ENCODE measurements at places on chromosomes 5 and 9. TPM values are rescaled to one million over a fixed set of nuclear protein-coding genes. Genes with fewer than 3 reads are reported as not detected.

- no peak for DNase-seq
Observed at GRCh38 chr9:122991370-122991830, 42.1 kb upstream of the GPR21 start.

DNA sequence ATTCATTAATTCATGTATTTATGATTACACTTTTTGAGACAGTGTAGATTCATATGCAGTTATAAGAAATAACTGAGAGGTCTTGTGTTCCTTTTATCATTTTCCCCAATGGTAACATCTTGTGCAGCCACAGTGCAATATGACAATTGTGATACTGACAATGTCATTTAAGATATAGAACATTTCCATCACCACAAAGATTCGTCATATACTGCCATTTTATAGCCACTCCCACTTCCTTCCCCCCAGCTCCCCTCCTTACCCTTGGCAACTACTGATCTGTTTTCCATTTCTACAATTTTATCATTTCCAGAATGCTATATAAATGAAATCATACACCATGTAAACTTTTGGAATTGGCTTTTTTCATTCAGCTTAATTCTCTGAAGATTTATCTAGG lies 53.8 kb downstream of the NR2F1 start:
- no peak for DNase-seq

GRCh38 chr5:9058666-9059065 lies 487.2 kb downstream of the SEMA5A start:
- no peak for DNase-seq

GRCh38 chr5:21615195-21615765 lies 1237.9 kb downstream of the CDH12 start:
- DNase-seq = no peak

- no peak for DNase-seq
Observed at GRCh38 chr9:85914108-85914507, 26.8 kb upstream of the NAA35 start.

DNA sequence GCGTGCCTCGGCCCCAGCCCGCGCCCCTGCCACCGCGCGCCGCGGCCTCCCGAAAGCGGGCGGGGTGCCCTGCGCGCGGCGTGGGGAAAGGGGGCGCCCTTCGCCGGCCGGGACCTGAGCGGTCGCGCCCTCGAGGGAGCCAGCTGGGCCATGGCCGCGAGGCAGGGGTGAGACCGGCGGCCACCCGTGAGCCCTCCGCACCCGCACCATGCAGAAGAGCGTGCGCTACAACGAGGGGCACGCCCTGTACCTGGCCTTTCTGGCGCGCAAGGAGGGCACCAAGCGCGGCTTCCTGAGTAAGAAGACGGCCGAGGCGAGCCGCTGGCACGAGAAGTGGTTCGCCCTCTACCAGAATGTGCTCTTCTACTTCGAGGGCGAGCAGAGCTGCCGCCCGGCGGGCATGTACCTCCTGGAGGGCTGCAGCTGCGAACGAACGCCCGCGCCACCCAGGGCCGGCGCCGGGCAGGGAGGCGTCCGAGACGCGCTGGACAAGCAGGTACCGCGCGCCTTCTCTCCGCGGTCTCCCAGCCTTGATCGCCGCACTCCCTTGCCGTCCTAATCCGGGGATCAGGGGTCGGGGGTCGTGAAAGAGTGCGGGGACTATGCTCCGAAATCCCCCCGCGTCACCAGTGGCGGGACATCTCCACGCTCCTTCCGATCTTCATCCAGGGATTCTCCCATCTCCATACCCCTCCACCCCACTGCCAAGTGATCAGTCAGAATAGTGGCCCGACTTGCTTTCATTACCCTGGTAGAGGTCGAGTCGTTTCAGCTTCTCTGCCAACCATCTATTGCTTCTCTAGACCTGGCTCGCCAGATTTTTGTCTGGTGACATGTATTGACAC lies 590 bp downstream of the RASGRF2 start:
- peak; percentile 48 for DNase-seq

GPSM1 gene
- 50.3 TPM for total RNA-seq

DNA sequence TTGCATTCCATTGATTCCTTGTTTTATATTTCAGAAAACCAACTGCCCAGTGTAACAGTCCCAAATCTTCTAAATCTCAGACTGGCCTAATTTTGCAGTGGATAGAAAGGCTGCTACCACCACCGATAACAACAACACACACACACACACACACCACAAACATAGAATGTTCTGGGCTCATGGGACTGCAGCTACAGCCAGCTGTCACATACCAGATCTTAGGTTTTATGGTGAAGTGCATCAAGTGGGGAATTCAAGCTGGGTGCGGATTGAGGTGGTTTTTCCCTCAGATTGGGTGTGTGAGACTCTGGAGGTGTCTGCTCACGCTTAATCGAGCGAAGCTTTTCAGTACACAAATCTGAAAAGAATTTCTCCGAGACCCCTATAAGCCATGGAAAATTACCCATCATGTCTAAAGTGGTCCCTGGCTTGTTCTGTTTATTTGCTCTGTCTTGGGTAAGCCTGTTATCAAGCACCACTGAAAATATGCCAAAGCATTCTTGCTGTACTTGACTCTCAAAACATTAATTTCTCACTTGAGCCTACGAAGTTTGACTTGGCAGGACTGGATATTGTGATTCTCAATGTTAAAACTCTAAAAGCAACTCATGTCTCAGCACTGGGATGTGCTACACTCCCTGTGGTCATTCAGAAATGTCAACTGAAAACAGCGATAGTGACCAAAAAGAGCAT lies 71.1 kb downstream of the ALDH7A1 start:
- DNase-seq = no peak

ISL1 gene
- not detected for total RNA-seq

CDO1 gene
- 9.2 TPM for total RNA-seq

DNA sequence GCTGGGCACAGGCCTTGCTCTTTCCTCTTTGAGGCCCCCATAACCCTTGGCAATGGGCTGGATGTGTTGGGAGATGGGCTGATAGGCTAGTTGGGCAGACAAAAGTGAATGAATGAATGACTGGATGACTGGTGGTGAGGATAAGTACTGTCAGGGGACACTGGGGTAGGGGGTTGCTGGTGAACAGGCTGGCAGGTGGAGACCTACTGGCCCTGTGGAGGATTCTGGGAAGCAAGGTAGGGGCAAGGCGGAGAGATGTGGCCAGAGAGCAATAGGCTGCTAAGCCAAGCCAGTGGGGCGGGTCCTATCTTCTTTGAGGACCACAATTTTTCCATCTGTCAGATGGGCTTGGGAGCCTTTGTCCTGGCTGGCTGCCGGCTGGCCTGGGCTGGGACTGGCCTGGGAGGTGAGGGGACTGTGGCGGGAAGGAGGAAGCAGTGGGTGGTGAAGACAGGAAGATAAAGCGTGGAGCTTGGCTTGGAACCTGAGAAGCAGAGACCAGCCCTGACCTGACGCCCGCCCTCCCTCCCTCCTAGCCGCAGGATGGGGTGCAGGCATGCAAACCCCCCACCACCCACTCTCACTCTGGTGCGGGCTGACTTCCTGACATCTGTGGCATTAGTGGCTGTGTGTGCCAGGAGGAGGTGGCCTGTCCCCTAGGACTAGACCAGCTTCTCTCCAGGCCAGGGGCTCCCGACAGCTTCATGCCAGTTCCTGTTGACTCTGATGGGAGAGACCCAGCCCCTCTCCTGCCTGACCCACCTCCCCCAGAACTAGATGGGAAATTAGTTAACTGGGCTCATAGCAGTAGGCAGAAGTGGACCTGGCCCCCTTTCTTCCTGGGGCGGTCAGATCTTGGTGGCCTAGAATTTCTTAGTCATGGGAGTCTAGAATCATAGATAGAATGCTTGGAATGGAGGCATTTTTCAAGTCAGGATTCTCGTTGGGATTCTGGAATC lies 9.5 kb downstream of the CXXC5 start:
- no peak for DNase-seq

ADAM19 gene
- total RNA-seq = 8.4 TPM

DNA sequence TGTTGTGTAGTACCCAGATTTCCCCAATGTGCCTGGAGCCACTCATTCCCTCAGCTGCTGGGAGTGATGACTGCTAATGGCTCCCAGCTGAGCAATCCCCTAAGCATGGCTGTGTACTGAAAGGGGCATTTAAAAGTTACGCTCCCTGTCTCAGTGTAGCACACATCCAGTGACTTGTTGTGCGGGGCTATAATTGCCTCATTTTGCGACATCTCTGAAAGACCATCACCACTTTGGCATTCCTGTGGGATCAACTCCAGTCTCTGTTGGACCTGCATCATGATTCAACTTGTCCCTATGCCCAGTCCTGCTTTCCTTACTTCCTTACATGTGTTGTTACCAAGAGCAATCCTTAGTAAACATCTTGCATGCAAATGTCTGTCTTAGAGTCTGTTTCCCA lies 201.2 kb upstream of the MPDZ start:
- DNase-seq = no peak

DNA sequence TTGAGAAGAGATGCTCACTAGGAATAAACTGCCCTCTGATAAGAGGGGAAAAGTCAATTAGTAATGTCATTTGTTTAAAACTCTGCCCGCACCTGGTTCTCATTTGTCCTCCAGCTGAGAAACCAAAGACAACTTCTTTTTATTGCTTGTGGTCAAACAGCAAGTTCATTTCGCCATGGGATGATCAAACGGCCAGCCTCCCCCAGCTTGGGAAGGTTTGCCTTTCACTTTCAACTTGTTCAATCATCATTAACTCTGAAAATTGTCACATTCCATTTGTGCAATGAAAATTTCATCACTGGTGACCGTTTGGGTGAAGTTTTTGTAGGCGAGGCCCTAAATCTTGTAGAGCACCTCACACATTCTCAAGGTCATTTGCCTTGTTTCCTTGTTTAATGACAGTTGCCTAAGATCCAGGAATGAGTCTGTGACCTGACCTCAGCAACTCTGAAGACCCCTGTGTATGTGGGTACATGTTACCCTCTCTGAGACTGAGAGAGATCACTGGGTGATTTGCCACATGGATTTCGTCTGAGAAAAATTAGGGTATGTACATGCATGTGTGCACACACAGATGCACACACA lies 117.7 kb downstream of the MARCHF3 start:
- no peak for DNase-seq

- no peak for DNase-seq
Observed at GRCh38 chr9:137114220-137114612, 317 bp downstream of the DPP7 start.

ADAMTS13 gene
- total RNA-seq = 2.8 TPM

DNA sequence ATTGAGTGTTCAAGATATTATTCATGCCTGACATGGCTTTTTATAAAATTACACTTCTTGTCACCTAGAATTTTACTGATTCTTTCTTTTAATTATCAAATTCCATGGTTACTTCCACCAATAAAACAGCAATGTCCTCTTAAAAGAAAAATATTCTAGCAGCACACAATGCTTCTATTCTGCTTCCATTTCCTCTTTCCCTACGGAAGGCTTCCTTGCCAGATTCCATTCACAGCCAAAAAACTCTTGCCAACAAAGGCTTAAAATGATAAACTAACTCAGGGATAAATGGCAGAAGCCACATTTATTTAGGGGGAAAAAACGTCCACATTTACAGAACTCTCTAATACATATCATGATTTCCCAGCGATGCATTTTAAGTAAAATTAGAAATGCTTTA lies 111.6 kb downstream of the CTNND2 start:
- DNase-seq = no peak

GRCh38 chr5:41161271-41161670 lies 52.1 kb downstream of the C6 start:
- DNase-seq = no peak

DNA sequence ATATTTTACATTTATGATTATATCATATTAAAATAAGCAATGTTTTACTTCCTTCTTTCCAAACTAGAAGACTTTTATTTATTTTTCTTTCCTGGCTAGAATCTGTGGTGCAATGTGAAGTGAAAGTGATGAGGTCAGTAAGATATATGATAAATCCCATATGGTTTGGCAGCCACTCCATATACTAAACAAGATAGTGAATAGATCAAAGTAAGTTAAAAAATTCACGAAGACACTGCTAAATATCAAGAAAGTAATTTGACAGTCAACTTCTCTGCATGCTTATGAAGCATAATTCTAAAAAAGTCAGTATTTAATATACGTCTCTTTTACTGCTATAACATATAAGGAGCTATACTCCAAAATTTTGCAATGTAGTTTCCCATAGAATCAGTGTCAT lies 972.8 kb downstream of the DTWD2 start:
- no peak for DNase-seq

DNA sequence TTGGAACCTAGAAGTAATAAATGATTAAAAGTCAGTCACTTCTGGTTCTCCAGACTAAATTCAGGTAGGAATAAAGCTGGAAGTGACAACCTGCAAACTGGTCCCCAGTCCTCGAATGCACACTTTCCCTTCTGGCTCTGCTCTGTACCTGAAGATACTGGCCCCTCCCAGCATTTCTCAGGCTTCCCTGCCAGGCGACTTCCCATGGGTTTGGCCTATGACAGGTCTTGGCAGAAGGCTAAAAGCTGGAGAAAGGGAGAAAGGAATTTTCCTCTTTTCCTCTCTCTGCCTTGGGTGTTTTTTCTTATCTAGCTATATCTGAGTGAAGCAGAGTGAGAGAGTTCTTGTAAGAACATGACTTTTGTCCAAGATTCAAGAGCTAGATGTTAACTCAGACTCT lies 1005.7 kb downstream of the DTWD2 start:
- no peak for DNase-seq

DNA sequence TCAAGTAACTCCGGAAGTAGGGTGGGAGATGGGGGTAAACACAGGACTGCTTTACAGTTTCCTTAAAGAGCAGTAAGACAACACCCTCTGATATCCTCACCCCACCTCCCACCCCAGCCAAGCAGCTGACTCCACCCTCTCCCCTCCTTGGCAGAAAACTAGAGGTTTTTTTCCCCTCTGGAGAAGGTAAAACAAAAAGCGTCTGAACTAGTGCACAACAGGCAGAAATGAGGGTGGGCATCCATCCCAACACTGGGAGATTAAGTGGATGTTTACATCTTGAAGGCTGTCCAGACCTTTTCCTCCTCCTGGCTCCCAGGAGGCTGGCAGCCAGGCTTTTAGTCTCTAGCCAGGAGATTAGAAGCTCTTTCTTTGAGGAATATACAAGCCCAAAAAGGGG lies 13.9 kb upstream of the CTNNAL1 start:
- DNase-seq = no peak

- peak; percentile 57 for DNase-seq
Observed at GRCh38 chr9:109329638-109330258, 8.9 kb upstream of the EPB41L4B start.

Data from Right ventricle myocardium superior (tissue), 1 donor.